Lung (tissue), 17 donors: ENCODE measurements at places on chromosomes 2 and 18. TPM values are rescaled to one million over a fixed set of nuclear protein-coding genes. Genes with fewer than 3 reads are reported as not detected.
A peak's percentile ranks its signal among the peaks of the same experiment; 100 is the strongest.

- no peaks in the 10 kb centered on the region for H3K27me3 ChIP-seq
- H3K36me3 ChIP-seq = no peaks in the 10 kb centered on the region
- H3K4me3 ChIP-seq = no peak overlapping the region
- H3K4me1 ChIP-seq = no peaks in the 10 kb centered on the region
These were observed 199.8 kb downstream of the CLIP4 start for GRCh38 chr2:29314816-29315571.

DNA sequence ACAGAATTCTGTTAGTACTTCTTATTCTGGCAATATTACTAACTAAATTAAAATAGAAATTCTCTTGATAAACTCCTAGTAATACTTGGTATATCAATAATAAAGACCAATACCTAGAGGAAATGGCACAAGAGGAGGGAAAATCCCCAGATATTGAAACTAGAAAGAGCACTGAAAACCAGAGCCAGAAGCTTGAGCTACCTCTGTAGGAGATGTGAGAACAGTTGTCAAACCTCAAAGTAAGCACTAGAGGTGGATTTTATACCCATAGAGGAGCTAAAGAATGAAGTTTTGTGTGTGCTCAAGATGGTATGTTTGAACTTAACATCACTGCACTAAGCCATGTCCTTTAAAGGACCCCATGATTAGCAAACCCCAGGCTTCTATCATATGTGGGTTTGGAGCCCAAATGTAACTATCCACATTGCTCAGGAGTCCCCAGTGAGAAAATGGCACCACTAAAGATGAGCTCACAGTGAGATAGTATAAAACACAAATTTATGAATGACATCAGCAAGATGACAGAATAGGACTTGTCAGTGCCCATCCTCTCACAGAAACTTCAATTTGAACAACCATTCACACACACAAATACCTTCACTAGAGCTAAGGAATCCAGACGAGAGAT, 122.1 kb downstream of the PKP4 start:
- no peak for DNase-seq
- no peaks in the 10 kb centered on the region for H3K27me3 ChIP-seq
- peaks cover 8% of the 10 kb centered on the region for H3K36me3 ChIP-seq
- no peaks in the 10 kb centered on the region for H3K4me1 ChIP-seq
- no peak overlapping the region for H3K27ac ChIP-seq
- H3K4me3 ChIP-seq = no peak overlapping the region

DNA sequence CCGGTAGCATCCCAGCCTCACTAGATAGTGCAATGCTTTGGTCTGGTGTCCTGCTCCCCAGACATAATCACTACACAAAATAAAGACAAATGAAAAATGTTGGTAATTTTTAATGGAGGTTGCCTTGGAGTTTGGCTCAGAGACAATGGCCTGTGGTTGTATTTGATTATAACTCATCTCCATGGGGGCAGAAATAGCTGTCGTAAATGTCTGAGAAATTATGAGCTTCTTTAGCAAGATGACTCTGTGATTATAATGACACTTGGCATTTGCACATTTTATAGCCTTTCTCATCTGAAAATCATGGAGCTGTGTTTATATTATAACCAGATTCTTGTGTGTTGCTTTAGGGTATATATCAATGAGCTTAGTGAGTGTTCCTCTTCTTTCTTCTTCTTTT, 1779.7 kb upstream of the CELF4 start:
- no peak overlapping the region for H3K27ac ChIP-seq
- H3K4me3 ChIP-seq = no peak overlapping the region
- no peaks in the 10 kb centered on the region for H3K36me3 ChIP-seq
- no peaks in the 10 kb centered on the region for H3K4me1 ChIP-seq

- H3K36me3 ChIP-seq = peaks cover 36% of the 10 kb centered on the region
- H3K4me3 ChIP-seq = peak overlapping the region; percentile 19
- DNase-seq = no peak
- no peaks in the 10 kb centered on the region for H3K27me3 ChIP-seq
- H3K27ac ChIP-seq = no peak overlapping the region
These were observed 37.5 kb downstream of the SNED1 start for GRCh38 chr2:241035818-241036396.

The LDLRAD4 gene
- 30.2 TPM for total RNA-seq
